ENCODE measurements at places on chromosomes 2 and 18. TPM values are rescaled to one million over a fixed set of nuclear protein-coding genes. Genes with fewer than 3 reads are reported as not detected.

DNA sequence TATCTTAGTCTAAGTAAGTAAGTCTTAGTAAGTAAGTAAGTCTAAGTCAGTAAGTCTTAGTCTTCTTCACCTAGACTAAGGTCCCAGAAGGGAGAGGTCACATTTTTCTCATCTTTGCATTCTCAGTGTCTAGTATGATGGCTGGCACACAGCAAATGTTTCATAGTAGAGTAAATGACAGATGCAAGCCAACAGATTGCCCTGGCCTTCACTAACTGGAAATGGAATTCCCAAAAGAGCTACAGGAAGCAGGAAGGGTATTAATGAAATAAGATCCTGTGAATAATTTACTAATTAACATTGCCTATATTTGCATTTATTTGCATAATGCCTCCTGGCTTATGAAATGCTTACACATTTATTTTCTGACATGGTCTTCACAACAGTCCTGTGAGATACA is 221.6 kb downstream of the RAD51AP2 start:
- no peak for DNase-seq

- DNase-seq, result no peak
These were observed 13.4 kb downstream of the SERPINB7 start for GRCh38 chr18:63788447-63789096.

- DNase-seq, result no peak
These were observed 619 bp upstream of the FAM168B start for GRCh38 chr2:131093696-131094462.

DNA sequence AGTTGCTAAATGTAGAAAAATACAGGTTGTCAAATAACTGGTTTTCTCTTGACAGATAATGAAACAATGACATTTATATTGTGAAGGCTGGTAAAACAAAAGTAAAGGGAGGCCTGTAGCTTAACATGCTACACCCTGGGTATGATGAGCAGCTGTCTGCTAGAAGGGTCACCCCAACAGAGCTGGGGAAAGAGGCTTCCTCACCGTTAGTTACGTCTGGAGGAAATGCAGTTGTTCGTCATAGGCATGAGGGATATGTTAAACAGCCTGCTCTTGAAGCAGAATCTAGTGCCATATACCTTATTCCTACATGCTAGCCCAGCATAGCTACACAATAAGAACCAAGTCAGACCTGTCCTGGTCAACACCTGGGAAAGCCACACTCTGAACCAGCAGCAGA is 49.9 kb downstream of the LPIN2 start:
- no peak for DNase-seq

DNA sequence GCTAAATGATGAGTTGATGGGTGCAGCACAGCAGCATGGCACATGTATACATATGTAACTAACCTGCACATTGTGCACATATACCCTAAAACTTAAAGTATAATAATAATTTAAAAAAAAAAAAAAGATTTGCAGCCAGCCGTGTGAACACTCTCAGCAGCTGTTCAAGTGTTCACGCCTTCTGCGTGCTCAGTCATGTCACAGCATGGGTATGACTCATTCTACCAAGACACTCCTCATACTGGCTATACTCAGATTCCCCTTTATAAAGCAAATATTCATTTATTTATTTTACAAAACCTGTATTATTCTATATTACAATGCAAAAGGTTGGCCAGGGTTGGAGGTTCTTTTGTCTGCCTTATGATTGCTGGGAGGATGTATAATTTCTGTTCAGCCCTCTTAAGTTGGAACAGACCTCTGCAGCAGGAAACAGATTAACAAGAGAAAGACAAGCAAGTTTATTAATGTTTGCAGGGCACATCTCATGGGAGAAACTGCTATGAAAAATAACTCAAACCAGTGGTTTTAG is 1230.6 kb upstream of the CHAC2 start:
- no peak for DNase-seq

DNA sequence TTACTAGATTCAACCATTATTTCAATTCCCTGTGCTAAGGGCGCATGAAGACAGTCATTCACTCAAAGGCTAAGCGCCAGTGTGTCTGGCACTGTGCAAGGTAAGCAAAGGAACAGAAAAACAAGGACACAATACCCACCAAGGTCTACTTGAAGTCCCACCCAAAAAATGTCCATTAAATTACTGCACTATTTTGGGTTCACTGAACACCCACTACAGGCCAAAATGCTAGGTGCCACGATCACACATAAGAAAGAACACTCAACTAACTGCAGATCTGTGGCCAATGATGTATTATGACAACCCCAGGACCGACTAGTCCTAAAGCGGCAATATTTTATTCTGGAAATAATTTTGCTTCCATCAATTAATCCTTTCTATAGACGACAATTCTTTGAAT is 1.8 kb downstream of the TMEM131 start:
- DNase-seq, result no peak

GRCh38 chr2:69168950-69169654 is 156.1 kb downstream of the ANTXR1 start:
- no peak for DNase-seq

GRCh38 chr2:69798909-69799526 is 30.4 kb upstream of the GMCL1 start:
- no peak for DNase-seq

GRCh38 chr2:30615926-30616325 is 168.9 kb downstream of the LCLAT1 start:
- DNase-seq, result no peak

DNA sequence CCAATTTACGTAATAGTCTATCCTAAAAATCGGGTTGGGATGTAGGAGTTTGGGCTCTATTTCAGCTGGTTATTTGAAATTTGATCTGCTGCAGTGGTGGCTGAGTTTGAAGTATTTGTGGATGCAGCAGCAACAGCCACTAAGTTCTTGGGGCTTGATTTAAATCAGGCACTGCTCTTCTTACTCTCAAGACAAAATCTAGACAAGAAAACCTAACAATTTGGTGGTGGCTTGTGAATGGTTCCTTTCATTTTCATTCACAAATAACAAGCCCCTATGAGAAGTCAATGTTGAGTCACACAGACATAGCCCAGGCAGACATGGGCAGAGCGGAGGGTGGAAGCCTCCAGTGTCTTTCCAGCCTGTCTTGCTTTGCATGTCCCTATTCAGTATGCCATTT is 199.3 kb downstream of the LTBP1 start:
- DNase-seq, result no peak

DNA sequence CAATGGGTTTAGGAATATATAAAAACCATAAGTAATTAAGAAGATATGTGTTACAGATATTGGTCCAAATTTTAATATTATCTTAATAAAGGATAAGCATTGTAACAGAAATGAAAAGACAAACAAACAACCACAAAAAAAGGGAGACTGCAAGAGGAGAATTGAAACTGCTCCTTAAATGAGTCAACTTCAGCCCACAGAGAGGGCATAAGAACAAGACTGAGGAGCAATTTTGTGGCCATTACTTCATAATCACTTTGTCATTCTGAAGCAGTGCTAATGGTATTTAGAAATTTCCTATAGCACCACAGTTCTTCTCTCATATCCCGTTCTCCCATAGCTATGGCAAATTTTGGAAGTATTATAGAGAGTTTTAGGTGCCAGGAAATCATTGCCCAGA is 193.2 kb upstream of the HNMT start:
- DNase-seq, result no peak

DNA sequence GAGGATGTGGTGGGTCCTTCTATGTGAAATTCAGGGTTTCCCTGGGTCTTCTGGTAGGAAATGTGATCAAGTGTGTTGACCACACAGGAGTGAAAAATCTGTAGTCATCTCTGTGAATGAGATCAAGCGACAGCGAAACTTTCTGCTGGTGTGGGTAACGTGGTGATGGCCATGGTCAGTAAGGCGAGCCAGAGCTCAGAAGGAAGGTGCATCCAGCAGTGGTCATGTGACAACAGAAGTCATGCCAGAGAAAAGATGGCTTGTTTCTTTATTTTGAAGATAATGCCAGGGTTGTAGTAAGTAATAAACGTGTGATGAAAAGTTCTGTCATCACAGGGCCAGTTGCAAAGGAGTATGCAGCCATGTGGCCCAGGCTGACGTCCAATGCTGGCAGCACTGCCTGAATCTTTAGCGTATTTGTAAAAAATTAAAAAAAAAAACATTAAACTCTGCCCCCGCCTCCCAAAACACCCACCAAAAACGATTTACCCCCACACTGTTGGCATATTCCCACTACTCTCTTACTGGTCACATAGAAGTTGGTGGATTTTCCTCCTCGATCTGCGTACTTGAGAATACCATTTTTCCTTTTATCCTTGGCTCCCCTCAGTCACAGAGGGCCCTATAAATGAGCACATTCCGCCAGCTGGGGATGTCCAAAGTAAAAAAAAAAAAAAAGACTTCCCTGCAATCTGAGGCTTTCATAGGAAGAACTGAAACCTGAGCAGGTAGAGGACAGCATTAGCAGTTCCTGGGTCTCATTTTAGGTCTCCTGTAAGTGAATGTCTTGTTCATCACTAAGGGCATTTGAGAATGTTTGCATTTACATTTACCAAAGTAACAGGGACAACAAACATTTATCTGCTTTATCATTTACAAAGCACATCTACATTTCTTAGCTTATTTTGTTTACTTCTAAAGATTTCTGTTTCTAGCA is 70.6 kb downstream of the SLC4A3 start:
- DNase-seq, result no peak

DNA sequence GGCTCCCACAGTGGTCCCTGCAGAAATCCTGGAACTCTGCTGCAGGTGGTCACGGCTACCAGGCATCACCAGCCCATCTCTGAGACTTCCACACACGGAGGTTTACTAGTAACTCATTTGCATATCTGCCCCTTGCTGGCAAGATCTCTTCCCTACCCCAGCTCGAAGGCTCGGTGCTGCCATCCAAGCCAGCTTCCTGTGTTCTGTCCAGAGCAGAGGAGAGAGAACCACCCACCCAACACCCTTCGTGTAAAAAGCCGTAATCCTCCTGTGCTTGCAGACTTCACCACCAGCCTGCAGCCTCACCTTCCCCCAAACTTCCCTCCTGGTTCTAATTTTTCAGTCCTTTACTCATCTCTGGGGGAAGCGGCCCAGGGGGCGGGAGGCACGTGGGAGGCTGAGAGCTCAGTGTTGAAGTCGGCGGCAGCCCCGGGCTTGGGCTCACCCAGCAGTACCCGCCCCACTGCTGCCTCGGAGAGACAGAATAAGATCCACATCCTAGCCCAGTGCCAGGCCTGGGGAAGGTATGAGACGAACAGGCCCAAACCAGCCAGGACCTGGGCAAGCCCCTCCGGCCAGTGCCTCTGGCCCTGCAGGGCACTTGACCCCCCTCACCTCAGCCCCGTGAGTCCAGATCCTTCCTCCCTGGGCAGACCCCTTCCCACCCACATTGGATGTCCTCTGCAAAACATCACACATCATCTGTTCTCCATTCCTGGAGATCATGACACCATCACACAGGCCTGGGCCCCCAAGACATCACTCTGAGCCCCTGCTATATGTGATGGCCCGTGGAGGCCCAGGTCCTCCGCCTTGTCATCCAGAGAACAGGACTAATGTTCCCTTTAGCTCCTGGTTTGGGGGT is 145.8 kb upstream of the ID2 start:
- no peak for DNase-seq

DNA sequence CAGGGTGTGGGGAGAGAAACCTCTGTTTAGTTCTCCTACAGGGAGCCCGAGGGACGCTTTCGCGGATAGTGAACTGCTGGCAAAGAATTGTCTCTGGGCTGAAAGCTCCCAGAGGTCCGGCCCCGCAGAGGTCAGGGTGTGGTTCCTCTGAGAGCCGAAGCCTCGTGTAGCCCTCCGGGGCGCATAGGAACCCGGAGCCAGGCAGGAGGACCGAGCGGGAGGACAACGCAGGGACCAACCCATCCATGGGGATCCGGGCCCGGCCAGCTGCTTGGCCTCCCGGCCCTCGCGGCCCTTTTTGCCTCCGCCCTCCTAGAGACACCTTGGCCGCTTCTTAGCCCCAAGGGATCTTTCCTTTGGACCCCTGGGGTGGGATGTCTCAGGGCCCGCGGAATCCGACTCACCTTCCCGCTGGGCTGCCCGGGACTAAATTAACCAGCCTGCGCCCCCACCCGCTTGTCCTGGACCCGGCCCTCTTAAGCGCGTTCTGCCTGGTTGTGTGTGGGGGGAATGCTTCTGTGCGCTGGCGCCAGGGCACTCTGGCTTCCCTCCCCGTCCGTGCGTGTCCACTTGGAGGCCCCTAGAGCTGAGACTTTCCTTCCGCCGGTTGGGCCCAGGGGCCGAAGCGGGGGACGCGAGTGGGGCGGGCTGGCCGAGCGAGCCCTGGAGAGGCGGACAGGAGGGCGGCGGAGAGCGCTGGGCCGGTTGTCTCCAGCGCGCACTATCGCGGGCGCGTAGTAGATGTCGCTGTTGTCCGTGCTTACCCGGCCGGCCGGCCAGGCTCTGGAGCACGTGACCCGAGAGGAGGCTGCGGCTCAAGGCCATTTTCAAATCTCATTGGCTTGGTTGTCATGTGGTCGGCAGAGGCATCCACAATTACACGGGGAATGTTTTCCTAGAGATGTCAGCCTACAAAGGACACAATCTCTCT is at the start of gene HOXD10:
TSS of gene HOXD10 (plus strand) at position 896 of the 931 bp plus-strand sequence. CDS start 56 bp downstream, outside the sequence.
- DNase-seq, result no peak

GRCh38 chr2:70528929-70529328 is 24.7 kb downstream of the TGFA start:
- no peak for DNase-seq

DNA sequence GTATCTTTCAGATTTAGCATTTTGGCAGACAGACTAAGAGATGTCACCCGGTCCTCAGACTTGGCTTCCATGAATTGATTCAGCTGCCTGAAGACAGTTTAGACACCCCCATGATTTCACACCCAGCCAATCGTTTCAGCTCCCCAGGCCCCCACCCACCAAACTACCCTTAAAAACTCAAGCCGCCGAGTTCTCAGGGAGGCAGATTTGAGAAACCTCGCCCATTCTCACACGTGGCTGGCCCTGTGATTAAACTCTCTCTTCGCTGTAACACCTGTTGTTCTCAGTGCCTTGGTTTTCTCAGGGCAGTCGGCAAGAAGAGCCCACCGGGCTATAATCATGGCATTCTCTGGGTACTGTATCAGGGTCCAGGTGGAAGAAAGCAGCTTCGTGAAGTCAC is 35.2 kb downstream of the UXS1 start:
- DNase-seq, result no peak

- DNase-seq, result no peak
These were observed 58.0 kb upstream of the ARL5A start for GRCh38 chr2:151886241-151886640.

DNA sequence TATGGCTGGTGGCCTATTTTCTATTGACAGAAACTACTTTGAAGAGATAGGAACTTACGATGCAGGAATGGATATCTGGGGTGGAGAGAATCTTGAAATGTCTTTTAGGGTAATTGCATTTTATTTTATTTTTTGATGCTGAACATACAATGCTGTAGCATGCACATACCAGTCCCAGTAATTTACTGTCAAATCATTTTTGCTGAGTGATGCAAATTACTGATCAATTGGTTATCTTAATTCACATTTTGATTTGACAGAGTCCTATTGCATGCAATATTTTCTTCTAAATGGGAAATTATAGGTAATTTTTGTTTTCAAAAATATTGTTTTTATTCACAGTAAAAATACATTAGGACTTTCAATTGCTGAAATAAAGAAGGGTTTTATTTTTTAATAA is 387.3 kb downstream of the GALNT13 start:
- no peak for DNase-seq

CDH2 gene
- 87.1 TPM for polyA plus RNA-seq

GPR17 gene
- polyA plus RNA-seq, result 2.5 TPM

TM4SF20 gene
- 0.13 TPM for polyA plus RNA-seq

UGP2 gene
- polyA plus RNA-seq, result 118 TPM

HOXD4 gene
- 42.1 TPM for polyA plus RNA-seq

DLX2 gene
- polyA plus RNA-seq, result 0.09 TPM

TPO gene
- polyA plus RNA-seq, result not detected

PDE11A gene
- polyA plus RNA-seq, result 7.4 TPM

ARHGAP28 gene
- 66.6 TPM for polyA plus RNA-seq

TGFA gene
- 18.4 TPM for polyA plus RNA-seq
